ENCODE measurements at places on chromosomes 3 and 15. TPM values are rescaled to one million over a fixed set of nuclear protein-coding genes. Genes with fewer than 3 reads are reported as not detected.

GATA2 gene
- total RNA-seq, result 2.1 TPM

DNA sequence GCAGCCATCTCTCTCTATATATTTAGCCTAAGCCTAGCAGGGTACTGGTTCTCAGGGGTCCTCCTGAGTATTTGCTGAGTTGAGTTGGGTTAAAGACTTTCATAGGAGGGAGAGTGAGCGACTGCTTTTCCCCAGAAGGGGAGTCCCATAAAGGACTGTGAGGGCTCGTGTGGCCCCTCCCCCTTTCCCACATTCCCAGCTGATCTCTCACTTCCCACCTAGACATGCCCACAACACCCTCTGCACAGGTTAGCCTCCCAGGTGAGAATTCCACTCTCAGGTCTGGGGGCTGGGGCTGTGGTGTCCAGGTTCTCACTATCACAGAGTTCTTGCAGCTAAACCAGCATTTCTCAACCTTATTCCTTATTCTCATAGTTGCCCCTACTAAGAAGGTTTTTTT, 15.8 kb downstream of the EPHB1 start:
- H3K4me3 ChIP-seq, result no peak overlapping the region
- H3K4me1 ChIP-seq, result peaks cover 2% of the 10 kb centered on the region
- no peak overlapping the region for H3K27ac ChIP-seq

GRCh38 chr3:114660808-114661207, 367.0 kb downstream of the TIGIT start:
- no peak overlapping the region for H3K4me3 ChIP-seq
- H3K27me3 ChIP-seq, result no peaks in the 10 kb centered on the region
- H3K36me3 ChIP-seq, result no peaks in the 10 kb centered on the region
- peak overlapping the region; percentile 8 for H3K27ac ChIP-seq
- no peak for DNase-seq
- H3K4me1 ChIP-seq, result peaks cover 4% of the 10 kb centered on the region

GRCh38 chr15:23642413-23643044, 5.1 kb downstream of the MAGEL2 start:
- DNase-seq, result peak; percentile 79
- no peak overlapping the region for H3K27ac ChIP-seq
- peaks cover 21% of the 10 kb centered on the region for H3K4me1 ChIP-seq
- no peaks in the 10 kb centered on the region for H3K27me3 ChIP-seq
- no peak overlapping the region for H3K4me3 ChIP-seq

FGD5 gene
- total RNA-seq, result 14.1 TPM

DNA sequence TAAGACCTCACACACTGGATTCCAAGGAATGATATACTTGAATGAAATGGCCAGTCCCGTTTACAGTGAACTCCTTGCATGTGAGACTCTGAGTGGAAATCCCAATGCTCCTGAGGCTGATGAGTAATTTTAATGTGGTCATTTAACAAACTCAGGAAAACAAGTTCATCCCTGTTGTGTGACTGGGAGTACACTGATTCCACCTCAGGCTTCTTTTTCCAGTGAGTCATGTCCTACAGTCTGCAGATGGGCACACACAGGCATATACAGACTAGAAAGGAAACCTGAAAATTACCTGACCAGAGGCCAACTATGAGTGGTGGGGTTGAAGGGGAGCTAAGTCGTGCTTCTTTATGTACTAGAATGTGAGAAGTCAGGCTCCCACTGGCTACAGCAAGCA, 5.8 kb downstream of the SQOR start:
- DNase-seq, result peak; percentile 36
- no peaks in the 10 kb centered on the region for H3K36me3 ChIP-seq
- H3K4me3 ChIP-seq, result no peak overlapping the region
- peaks cover 3% of the 10 kb centered on the region for H3K27me3 ChIP-seq
- H3K27ac ChIP-seq, result no peak overlapping the region

DNA sequence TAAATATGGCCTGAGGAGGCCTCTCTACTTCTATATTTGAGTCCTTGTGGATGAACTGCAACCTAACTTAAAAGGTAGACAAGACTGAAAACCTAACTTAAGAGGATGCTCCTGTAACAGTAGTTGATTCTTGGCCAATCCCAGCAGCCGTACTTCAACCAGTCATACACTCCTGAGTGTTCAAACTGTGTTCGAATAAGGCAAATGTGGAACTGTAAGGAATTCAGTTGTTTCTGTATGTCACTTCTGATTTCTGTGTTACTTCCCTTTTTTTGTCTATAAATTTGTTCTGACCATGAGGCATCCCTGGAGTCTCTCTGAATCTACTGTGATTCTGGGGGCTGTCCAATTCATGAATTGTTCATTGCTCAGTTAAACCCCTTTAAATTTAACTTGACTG, 20.5 kb downstream of the GALK2 start:
- no peaks in the 10 kb centered on the region for H3K36me3 ChIP-seq
- H3K27ac ChIP-seq, result no peak overlapping the region
- H3K27me3 ChIP-seq, result no peaks in the 10 kb centered on the region
- H3K4me1 ChIP-seq, result no peaks in the 10 kb centered on the region

- H3K4me3 ChIP-seq, result no peak overlapping the region
- H3K4me1 ChIP-seq, result peaks cover 2% of the 10 kb centered on the region
- H3K27me3 ChIP-seq, result no peaks in the 10 kb centered on the region
- H3K36me3 ChIP-seq, result no peaks in the 10 kb centered on the region
- peak; percentile 57 for DNase-seq
- H3K27ac ChIP-seq, result peak overlapping the region; percentile 69
Observed at GRCh38 chr3:31974471-31974870, 6.6 kb downstream of the OSBPL10 start.

EMC7 gene
- total RNA-seq, result 26.2 TPM

VGLL3 gene
- total RNA-seq, result 21.2 TPM

Measured in muscle of leg (tissue), 16 donors.